ENCODE measurements at places on chromosomes 2 and 18.
A peak's percentile ranks its signal among the peaks of the same experiment; 100 is the strongest.

DNA sequence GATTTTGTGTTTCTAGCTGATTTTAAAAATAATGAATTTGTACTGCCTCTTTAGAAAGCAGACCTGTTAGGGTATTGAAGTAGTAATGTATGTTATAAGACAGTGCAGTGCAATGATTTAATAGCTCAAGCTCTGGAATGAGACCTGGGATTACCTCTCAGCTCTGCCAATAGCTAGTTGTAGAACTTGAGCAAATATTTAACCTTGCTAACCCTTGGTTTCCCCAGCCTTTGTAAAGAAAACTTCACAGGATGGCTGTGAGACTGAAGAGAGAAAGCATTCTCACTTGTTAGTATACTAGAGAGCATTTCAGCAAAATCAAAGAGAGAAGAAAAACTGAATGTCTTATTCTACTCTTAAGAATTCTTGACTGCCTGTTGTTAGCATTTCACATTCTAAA is 293.9 kb downstream of the KIAA1328 start:
- no peak for DNase-seq

DNA sequence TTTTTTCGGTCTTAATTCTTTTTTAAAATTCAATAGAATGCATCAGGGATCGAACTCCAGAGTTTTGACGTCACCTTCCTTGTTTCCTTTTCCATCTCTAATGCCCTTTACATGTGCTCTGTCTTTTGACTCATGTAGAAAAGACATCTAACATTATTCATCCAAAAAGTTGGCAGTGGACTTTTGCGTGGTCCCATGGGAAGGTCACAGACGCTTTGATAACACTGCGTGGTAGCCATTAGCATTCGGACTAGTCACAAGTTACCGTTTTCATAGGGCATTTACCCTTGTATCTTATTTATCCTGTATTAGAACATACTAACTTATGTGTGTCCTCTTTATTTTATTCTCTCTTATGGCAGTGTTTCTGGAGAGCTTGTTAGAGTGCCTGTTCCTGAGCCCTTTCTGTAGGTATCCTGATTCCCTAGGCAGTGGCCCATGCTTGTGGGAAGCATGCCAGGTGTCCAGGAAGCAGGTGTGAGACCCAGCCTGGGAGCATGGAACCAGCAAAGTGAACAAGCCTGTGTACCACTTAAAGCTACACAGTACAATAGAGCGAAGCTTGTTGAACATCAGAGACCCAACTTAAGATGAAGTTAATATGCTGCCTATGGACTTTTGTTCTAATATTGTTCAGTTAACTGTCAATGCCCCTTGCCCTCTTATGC is 73.6 kb upstream of the RBM44 start:
- DNase-seq = no peak

GRCh38 chr2:120402508-120402907 is 56.6 kb downstream of the INHBB start:
- no peak for DNase-seq

DNA sequence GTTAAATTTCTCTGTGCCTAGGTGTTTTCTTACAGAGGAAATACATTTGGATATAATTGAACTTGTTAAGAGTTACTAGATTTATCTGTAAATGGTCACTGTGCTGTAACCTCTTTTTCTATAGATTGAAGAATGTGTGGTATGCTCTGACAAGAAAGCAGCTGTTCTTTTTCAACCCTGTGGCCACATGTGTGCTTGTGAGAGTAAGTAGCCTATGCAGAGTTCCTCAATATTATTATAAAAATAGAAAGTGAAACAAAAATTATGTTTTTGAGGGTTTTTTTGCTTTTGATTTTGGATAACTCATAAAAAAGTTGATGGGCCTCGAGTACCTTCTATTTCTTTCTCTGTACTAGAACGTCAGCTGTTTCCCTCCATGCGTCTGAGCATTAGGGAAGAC is 112.4 kb downstream of the MIB1 start:
- DNase-seq = no peak

DNA sequence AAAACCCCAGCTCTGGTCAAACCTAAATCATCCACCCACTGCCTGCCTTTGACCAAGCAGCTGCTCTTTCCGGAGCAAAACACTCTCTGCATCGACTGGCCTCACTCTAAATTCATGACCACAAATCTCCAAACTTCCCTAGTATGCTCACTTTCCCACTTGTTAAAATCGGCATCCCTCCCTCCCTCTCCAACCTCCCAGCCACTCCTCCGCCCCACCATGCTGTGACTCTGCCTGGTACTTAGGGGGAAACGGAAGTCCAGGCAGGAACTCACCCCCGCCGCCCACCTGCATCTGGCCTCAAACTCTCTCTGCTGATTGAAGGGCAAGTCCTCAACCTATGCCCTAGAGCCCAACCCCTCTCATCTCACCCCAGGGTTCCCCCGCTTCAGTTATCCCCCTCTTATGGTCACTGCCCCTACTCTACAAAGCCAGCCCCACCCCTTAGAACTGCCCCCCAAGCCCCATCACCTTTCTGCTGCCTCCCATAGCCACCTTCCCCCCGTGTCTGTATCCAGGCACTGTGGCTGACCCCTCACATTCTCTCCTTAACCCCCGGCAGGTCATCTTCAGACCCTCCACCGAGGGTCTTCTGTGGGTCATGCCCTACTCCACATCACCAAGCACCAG is 3.8 kb upstream of the ADRA2B start:
- DNase-seq = no peak

GRCh38 chr2:117785740-117786139 is 28.8 kb upstream of the DDX18 start:
- DNase-seq = peak; percentile 6

GRCh38 chr2:14401873-14402272 is 230.6 kb upstream of the LRATD1 start:
- no peak for DNase-seq

- no peak for DNase-seq
Observed at GRCh38 chr2:24628746-24629145, 137.7 kb downstream of the NCOA1 start.

DNA sequence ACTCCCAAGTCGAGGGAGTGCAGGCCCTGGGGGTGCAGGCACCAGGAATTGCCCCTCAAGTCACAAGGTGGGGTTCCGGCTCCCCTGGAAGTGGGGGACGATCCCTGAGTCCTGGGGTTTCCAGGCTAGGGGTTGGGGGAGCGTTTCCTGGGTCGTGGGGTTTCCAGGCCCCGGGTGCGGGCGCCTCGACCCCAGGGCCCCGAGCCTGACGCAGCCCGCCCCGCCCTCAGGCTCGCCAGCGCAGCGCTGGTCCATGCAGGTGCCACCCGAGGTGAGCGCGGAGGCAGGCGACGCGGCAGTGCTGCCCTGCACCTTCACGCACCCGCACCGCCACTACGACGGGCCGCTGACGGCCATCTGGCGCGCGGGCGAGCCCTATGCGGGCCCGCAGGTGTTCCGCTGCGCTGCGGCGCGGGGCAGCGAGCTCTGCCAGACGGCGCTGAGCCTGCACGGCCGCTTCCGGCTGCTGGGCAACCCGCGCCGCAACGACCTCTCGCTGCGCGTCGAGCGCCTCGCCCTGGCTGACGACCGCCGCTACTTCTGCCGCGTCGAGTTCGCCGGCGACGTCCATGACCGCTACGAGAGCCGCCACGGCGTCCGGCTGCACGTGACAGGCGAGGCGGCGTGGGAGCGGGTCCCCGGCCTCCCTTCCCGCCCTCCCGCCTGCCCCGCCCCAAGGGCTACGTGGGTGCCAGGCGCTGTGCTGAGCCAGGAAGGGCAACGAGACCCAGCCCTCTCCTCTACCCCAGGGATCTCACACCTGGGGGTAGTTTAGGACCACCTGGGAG is 12.0 kb downstream of the SIGLEC15 start:
- DNase-seq = peak; percentile 9

GRCh38 chr18:7117390-7118355 is at the start of gene LAMA1:
TSS of gene LAMA1 (minus strand) at chr18:7117797. CDS start at chr18:7117720, 77 bp downstream.
- DNase-seq = no peak

DNA sequence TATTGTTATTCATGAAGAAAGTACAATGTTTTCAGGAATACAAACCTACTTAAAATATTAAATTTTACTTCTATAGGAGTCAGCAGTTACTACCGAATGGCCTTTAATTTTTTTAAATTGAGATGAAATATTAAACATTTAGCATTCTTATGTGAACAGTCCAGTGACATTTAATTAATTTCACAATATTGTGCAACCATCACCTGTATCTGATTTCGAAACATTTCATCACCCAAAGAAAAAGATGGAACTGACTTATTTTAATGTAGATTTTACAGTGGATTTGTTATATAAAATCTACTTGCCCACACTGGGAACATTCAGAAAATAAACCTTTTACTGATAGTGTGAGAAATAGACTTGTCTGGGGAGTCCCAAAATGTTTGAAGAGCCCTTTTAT is 585.2 kb upstream of the LINC00305 start:
- no peak for DNase-seq

DNA sequence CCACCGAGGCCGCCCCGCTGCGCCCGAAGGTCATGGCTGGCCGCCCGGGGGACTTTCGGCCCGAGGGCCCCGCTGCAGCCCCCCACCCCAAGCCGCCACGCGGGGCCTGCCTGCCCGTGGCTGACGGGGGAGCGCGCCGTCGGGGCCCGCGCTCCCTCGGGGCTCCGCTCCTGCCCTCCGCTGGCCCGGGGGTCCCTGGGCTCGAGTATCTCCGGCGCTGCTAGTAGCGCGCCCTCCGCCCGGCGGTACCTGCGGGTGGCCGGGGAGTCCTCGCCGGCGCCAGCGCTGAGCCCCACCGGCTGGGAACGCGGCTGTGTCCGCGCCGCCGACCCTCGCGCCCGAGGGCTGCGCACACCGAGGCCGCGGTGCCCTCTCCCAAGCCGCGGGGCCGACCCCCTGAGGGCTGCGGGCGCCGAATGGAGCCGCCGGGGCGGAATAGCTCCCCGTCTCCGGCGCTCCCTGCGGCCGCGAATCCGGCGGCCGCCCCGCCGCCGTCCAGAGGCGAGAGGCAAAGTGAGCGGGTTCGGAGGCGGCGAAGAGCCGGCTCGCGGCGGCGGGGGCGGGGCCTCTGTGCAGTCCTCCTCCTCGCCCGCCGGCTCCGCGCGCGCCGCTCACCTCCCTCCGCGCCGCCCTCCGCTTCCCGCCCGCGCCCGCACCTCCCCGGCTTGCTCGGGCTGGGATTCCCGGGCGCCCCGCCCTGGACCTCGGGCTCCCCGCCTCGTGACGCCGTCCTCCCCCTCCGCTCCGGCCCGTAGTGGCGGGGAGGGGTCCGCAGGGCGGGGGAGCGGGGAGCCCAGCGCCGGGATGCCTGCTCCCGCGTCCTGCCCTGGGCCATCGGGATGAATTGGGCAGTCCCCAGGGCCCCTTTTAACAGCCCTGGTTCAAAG is at the start of gene KCNG3:
TSS of gene KCNG3 (minus strand) at position 515 of the 887 bp plus-strand sequence. CDS start at position 34, 481 bp downstream.
- DNase-seq = peak; percentile 35

DNA sequence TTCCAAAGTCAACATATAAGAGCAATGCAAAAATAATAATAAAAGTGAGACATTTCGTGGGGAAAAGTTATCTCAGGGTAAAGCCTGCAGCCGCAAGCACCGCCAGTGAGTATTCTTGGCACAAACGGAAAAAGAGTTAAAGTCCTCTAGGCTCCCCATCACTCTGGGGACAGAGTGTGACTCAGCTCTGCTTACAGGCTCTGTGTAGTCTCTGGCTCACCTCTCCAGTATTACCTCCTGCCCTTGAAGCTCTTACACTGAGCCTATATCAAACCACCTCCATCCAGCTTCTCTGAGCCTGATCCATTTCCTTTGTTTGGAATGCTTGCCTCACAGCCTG is 55.5 kb downstream of the MTHFD2 start:
- no peak for DNase-seq

DNA sequence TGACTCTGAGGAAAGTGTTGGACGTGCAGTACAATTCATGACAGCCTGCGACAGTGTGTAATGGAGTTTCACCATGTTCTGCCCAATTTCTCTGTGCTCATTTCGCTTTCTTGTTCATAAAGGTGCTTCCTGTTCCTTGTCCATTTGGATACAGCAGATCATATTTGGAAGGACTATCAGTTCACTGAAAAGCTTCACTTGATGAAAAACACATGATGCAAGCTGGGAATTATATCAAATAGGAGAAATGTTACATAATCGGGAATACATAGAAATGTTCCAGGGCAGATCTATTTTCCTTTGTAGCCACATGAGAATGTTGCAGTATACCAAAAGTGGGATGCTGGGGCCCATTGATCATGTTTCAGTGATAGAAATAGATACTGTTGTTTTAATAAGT is 266.3 kb upstream of the SLC14A2 start:
- DNase-seq = no peak

DNA sequence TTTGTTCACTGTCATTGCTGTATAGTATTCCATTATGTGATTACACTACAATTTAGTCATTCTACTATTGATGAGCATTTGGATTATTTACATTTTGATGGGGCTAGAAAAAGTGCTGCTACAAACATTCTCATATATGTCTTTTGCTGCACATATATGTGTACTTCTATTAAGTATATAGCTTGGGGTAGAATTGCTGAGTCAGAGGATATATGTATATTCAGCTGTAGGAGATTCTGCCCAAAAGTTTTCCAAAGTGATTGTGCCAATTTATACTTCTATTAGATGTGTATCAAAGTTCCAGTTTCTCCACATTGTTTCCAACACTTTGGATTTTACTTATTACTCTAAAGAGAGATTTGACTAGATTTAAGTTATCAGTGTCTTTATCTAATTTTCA is 101.7 kb upstream of the UGP2 start:
- no peak for DNase-seq

DNA sequence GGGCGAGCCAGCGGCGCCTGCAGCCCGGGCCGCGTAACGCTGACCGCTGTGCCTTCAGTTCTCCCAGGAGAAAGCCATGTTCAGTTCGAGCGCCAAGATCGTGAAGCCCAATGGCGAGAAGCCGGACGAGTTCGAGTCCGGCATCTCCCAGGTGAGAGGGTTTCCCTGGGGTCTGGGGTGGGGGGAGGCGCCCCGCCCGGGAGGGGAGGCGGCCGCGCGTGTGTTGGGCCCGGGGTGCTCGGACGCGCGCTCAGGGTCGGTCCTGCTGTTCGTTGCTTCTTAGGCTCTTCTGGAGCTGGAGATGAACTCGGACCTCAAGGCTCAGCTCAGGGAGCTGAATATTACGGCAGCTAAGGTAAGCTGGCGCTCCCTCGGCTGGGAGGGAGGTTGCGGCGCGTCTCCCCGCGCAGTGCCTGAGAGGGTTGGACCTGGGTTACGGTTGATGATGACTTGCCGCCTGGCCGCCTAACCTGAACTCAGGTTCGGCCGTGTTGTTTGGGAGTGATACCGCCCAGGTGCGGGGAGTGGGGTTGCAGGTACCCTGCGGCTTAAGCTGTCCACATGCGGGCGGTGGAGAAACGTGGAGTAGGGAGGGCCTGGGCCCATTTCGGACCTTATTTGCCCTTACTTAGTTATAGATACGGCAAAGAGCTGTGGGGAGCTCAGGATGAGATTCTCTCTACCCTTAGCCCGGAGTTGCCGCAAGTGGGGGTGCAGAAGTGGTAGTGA is 638 bp downstream of the RPS7 start:
- DNase-seq = no peak

Measured in stimulated activated CD4-positive, alpha-beta T cell treated with anti-CD3 and anti-CD28 coated beads, Interleukin-12 subunit alpha, Interleukin-12 subunit beta, amount 100 ng/mL, for 24 hours (primary cell).